ENCODE measurements at places on chromosomes 13 and 19. TPM values are rescaled to one million over a fixed set of nuclear protein-coding genes. Genes with fewer than 3 reads are reported as not detected.

Gene IL4I1
- 0.74 TPM for total RNA-seq

Gene SOX1
- not detected for total RNA-seq

Gene ZNF723
- not detected for total RNA-seq

Gene ADGRE1
- total RNA-seq = 4.7 TPM

Gene PALM
- 15.5 TPM for total RNA-seq

Gene KCNN1
- 0.92 TPM for total RNA-seq

Gene PLEKHF1
- total RNA-seq = 8.5 TPM

Gene ZNF333
- total RNA-seq = 3.0 TPM

Gene PRKCSH
- total RNA-seq = 258 TPM

Gene RFPL4AL1
- 0.17 TPM for total RNA-seq

Measured in A549 treated with AZD2906 at 1 μM for 4 hours (cell line).